NCI-H2171 treated with DMSO at 0.1 percent for 48 hours (cell line): ENCODE measurements at places on chromosomes 3 and 15.

- no peak for DNase-seq
Observed at GRCh38 chr15:48397841-48398240, 66.6 kb downstream of the DUT start.

- no peak for DNase-seq
Observed at GRCh38 chr15:65020419-65020818, 9.0 kb downstream of the MTFMT start.

GRCh38 chr3:64048631-64049061 is 25.4 kb upstream of the PSMD6 start:
- DNase-seq, result no peak

DNA sequence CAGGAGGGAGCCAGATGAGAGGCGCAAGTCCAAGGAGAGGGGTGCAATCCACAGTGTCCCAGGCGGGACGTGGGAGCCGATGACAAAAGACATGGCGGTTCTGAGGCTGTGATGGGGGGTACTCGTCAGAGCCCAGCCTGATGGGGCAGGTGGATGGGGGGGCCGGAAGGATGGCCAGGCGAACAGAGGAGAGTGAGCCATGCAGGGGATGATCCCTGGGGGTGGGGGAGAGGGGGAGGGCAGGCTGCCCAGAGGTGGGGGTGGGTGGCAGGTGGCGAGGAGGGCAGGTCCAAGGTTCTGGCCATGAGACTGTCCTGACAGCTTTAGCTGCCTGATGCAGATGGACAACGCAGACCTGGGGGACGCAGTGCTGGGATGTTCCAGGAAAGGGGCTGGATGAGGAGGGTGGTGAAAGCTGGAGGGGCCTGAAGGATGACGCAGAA is 8.9 kb upstream of the CSPG4 start:
- DNase-seq, result no peak

- DNase-seq, result no peak
Observed at GRCh38 chr15:79820820-79821219, 76.0 kb downstream of the MTHFS start.

GRCh38 chr3:128701342-128702212 is 24.4 kb upstream of the RAB7A start:
- DNase-seq, result no peak

DNA sequence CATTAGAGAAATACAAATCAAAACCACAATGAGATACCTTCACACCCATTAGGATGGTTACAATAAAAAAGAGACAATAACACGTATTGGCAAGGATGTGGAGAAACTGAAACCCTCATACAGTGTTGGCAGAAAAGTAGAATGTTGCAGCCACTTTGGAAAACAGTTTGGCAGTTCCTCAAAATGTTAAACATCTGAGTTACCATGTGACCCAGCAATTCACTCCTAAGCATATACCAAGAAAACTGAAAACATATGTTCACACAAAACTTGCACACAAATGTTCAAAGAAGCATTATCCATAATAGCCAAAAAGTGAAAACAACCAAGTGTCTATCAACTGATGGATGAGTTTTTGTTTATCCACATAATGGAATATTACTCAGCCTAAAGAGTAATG is 166.9 kb upstream of the FAM3D start:
- no peak for DNase-seq
